ENCODE measurements at places on chromosomes 3 and 15. TPM values are rescaled to one million over a fixed set of nuclear protein-coding genes. Genes with fewer than 3 reads are reported as not detected.

The USP4 gene
- 21.3 TPM for total RNA-seq

The ST8SIA2 gene
- total RNA-seq = not detected

The LMAN1L gene
- total RNA-seq = not detected

The TICRR gene
- total RNA-seq = 6.2 TPM

The MRAS gene
- total RNA-seq = 19.9 TPM

The LAMB2 gene
- total RNA-seq = 193 TPM

The RBP2 gene
- total RNA-seq = not detected

The MEGF11 gene
- not detected for total RNA-seq

The CHAC1 gene
- 1.8 TPM for total RNA-seq

The FOXB1 gene
- total RNA-seq = not detected

The ERICH6 gene
- under 0.01 TPM for total RNA-seq

The TMA7 gene
- 170 TPM for total RNA-seq

The MINDY2 gene
- total RNA-seq = 30.9 TPM

The ZSCAN29 gene
- 15.1 TPM for total RNA-seq

The NR2E3 gene
- total RNA-seq = 0.20 TPM

The ZIC4 gene
- total RNA-seq = not detected

The ISLR2 gene
- total RNA-seq = not detected

The CTXN2 gene
- not detected for total RNA-seq

The IL17RE gene
- total RNA-seq = 13.9 TPM

The CD200 gene
- not detected for total RNA-seq

The KNG1 gene
- total RNA-seq = not detected

The PLA2G4E gene
- total RNA-seq = not detected

The LSMEM2 gene
- not detected for total RNA-seq

The PLSCR5 gene
- not detected for total RNA-seq

The ACTC1 gene
- not detected for total RNA-seq

The BAHD1 gene
- 8.5 TPM for total RNA-seq

The ALAS1 gene
- total RNA-seq = 30.5 TPM

The PLSCR2 gene
- not detected for total RNA-seq

The TJP1 gene
- 67.6 TPM for total RNA-seq

The SMCO1 gene
- total RNA-seq = under 0.01 TPM

The OXSM gene
- total RNA-seq = 9.2 TPM

The CTXND1 gene
- total RNA-seq = not detected

The FMN1 gene
- total RNA-seq = 0.59 TPM

The REC114 gene
- not detected for total RNA-seq

The TM4SF4 gene
- not detected for total RNA-seq

The NMB gene
- total RNA-seq = 1.8 TPM

The CLDN18 gene
- total RNA-seq = not detected

The CHRM5 gene
- total RNA-seq = not detected

Measured in subcutaneous preadipocyte (primary cell).